ENCODE measurements at places on chromosomes 1 and 21.

GRCh38 chr1:22613951-22614350, 22.5 kb upstream of the C1QA start:
- DNase-seq = peak; percentile 66

DNA sequence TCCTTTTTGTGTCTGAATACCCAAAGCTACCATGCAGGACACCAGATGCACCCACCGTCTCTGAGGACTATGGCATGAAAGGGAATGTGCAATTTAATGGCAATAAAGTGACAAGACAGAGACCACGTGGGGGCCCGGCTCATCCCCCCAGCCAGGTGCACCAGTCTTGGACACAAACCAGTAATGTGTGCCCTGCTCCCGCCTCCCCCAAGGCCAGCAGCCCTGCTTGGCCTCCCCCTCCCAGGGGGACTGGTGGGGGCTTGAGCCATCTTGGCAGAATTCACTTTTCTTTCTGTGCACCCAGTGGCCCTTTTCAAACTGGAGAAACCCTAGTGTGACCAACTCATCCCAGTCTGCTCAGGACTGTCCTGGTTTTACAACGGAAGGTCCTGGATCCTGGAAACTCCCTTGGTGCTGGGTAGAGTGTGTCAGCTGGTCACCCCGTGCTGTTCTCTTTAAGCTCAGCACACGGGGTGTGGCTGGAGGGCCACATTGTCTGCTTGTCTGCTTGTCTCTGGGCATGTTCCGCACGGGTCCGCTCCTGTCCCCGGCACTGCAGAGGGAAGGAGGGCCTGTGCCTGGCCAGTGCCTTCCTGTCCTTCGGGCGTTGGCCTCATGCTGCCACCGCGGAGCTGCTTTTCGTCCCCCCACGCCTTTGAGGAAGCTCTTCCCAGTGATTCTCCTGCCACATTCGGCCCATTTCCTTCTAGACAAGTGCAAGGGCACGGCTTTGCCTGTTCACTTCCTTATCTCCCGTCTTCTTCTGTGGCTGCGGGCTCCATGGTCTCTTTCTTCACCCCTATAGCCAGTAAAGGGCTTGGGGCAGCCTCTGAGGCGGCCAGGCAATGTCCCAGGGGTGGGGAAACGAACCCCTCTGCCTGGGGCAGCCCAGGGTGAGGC, 45.8 kb upstream of the TTC34 start:
- DNase-seq = no peak

DNA sequence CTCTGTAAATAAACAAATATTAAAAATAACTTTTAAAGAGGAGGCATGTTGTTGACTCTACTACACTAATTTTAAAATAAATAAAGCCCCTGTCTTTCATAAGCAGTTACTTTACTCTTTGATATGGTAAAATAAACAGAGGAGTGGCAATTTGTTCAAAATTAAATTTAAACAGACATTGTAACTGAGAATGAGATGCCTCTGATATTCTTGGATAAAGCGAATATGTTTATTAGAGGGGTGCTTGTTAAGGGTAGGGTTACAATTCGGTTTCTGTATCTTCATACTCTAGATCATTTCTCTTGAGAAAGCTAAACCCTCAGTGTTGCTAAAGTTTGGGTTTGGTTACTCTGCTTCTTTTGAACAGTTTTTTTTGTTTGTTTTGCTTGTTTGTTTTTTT, 19.6 kb downstream of the LPAR3 start:
- DNase-seq = no peak

- DNase-seq = no peak
Observed at GRCh38 chr1:164664127-164664526, 105.1 kb downstream of the PBX1 start.

- DNase-seq = no peak
Observed at GRCh38 chr21:21051109-21052055, 53.2 kb downstream of the NCAM2 start.

- DNase-seq = no peak
Observed at GRCh38 chr1:170288155-170288554, 142.4 kb downstream of the NTMT2 start.

- no peak for DNase-seq
Observed at GRCh38 chr1:107433068-107433467, 292.2 kb downstream of the NTNG1 start.

- no peak for DNase-seq
Observed at GRCh38 chr1:52558941-52559340, 6.0 kb upstream of the TUT4 start.

DNA sequence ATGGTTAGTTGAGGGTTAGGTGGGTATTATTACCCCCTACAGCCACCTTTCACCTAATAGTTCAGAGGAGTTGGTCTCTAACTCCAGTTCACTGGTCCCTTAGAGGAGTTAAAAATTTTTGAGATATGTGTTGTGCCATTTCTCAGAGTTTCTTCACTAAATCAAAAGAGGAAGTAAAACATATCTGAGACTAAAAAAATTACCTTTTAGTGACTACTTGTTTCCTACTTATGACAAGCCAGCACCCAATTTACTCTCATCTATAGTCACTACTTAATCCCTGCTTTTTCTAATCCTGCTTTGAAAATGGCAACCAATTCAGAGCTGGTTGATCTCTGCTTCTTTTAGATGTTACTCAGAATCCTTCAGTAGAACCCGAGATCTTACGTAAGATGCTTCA, 1316.8 kb upstream of the B3GALT2 start:
- DNase-seq = no peak

DNA sequence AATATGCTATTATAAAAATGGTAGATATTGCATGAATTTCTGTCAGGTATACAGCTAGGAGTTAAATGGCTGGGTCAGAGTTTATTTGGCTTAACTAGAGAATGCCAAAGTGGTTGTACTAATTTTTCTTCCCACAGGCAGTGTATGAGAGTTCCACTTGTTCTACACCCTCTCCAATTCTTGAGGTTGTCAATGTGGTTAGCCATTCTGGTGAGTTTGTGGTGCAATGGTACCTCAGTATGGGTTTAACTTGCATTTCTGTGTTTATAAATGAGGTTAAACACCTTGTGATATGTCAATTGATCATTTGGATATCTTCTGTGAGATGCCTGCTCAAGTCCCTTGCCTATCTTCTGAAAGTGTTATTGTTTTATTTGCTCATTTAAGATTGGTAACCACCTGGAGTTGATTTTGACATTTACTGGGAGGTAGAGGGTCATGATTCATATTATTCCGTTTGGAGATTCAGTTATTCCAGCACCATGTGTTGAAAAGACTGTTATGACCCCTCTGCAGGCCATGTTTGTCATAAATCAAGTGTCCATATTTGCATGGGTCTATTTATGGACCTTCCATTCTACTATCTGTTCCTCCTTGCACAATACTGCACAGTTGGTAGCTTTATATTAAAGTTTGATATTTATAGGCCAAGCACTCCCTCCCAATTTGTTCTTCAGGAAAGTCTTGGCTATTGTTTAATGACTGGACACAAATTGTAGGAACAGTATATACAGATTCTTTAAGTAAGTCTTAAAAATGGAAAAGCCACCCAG, 5.8 kb downstream of the FALEC start:
- DNase-seq = no peak

GRCh38 chr1:6577831-6578525, 1.8 kb upstream of the ZBTB48 start:
- no peak for DNase-seq

GRCh38 chr1:175000697-175001187, 995 bp downstream of the CACYBP start:
- DNase-seq = no peak

DNA sequence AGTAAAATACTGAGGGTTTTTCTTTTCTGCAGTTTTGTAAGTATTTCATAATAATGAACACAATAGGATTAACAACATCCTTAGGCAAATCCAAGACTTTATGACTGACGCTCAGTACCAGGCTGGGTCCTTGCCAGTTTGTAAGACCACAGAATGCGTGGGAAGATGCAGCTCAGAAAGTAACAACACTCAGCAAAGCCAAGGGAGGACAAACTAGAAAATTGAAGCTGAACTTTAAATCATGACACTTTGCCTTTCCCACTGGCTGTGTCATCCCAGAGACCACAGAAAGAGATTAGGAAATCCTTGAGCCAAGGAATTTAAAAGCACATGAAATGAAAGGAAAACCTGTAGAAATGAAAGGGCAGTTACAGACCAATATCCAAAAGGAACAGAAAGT, 426.3 kb upstream of the CHRM3 start:
- no peak for DNase-seq

DNA sequence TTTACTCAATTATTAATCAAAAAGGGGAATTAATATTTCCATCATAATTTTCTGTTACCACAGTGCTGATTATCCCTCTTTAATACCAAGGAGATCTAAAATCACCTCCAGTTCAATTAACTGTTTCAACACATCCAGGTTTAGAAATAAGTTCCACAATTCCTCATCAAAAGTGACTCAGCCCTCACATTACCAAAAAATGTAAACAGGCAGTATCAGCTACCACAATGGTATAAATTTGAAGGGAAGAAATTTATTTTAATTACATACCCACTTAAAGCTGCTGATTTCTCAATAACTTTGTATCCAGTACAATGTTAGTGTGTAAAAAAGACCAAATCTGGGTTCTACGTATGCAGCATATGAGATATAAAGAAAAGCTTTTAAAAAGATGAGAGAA, 51.9 kb downstream of the EIF4G3 start:
- DNase-seq = no peak

DNA sequence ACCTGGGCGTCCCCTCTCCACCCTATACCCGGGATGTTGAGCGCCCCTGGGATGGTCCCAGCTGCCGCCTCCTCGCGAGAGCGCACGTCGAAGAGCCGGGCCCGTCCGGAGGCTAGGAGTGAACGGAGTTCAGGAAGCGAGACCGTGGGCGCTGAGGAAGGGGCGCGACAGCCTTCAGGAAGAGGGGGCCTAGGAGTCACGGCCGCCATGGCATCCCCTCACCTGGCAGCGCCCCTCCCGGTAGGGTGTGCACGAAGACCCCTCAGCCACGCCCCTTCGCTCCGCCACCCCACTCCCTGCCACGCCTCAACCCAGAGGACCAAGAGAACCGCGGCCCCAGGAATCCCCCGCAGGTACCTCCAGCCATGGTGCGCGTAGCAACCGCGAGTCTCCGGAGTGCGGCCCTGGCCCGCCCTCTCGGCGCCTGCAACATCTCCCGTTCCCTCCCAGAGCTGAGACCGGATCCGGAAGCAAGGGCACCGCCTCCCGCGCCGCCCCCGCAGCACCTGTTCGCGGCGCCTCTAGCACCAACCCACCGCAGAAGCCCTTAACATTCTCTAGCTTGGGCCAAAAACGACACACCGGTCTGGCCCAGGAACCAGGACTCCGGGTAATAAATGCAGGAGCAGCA, at the start of gene TSTD1:
TSS of gene TSTD1 (minus strand) at position 442 of the 631 bp plus-strand sequence. CDS start at position 367, 75 bp downstream.
- peak; percentile 55 for DNase-seq

- peak; percentile 80 for DNase-seq
Observed at GRCh38 chr1:22275626-22276395, 132.9 kb upstream of the WNT4 start.

- DNase-seq = no peak
Observed at GRCh38 chr1:26922901-26923300, 1.4 kb downstream of the NUDC start.

DNA sequence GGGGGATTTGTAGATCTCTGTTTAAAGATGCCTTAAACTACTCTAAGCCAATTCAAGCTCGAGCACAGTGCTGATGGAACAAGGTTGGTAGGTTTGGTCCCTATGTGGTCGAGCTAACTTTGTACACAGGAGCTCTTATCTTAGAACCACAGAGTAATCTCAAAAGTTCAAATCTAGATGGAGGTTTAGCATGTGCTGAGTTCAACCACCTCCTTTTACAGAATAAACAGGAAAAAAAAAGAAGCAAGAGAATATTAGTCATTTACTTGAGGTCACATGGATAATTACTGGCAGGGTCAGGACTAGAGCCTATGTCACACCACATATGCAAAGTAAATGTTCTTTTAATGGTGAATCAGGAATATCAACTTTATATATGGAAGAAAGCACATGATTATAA, 86.2 kb downstream of the DTL start:
- no peak for DNase-seq

DNA sequence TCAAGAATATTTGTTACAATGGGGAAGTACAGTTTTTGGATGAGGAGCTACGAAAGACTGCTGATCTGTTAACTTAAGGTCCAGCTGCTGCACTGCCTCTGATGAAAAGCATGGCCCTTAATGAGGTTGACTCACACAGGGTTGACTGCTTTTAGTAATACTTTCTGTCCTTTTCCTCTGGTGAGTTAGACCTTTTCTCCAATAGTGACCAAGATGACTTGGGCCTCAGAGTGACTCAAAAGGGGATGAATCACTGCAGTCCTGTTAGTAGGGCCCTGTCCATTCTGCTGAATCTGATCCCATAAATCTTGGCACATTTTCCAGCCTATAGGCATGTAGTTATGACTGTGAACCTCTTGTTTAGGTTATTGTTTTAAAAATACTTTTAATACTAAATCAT, 2.7 kb downstream of the DISP1 start:
- no peak for DNase-seq

- DNase-seq = peak; percentile 68
Observed at GRCh38 chr1:88462488-88463261, 221.4 kb upstream of the PKN2 start.

DNA sequence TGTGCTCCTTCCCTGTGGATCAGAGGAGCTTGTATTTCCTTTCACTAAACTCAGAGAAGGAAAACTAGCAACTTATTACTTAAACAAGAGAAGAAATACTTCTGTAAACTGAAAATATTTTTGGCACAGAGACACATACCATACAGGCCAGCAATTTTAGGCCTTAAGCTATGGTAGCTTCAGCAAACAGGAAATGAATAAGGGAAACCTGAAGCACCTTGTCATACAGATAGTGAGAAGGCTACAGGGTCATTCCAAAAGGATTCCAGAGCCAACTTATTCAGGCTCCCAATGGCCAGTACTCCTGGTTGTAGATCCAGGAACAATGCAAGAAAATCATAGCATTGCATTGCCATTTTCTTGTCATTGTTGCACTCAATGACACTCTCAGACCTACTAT, 9.1 kb upstream of the KYAT3 start:
- DNase-seq = no peak

DNA sequence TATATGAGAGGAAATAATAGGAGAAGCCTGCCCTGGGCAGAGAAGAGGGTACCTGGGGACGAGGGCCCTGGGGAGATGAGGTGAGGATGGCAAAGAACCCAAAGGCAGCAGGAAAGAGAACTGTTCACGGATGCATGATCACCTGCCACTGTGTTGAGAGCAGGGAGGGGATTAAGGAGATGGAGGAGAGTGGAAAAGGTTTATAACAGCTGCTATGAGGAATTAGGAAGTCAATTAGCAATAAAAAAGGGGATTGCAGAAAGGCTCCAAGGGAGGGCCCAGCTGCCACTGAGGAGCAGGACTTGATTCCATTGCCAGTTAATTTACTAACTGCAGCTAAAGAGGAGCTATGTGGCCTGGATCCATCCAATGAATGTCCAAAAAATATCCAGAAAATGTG, 61.1 kb downstream of the GFI1 start:
- no peak for DNase-seq

- DNase-seq = peak; percentile 36
Observed at GRCh38 chr21:37119421-37120218, 46.6 kb downstream of the TTC3 start.

DNA sequence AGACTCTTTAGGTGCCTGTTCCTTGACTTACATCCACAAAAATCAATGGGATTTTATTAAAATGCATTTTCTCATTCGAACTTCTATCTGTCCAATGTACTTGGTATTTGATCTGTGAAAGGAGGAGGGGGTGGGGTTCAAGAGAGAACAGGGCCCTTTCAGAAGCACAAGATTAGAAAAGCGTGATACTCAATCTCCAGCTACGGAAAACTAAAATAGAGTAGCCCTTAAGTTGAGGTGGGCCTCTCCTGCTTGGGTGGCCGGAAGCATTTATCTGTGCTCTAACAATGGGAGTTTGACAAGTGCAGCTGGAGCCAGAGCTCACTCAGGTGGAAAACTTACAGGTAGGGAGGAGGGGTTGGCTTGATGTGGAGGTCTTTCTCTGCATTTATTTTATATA, 462 bp upstream of the RXRG start:
- DNase-seq = no peak

Data from glutamatergic neuron (in vitro differentiated cells).